ENCODE measurements at places on chromosomes 16 and 17. TPM values are rescaled to one million over a fixed set of nuclear protein-coding genes. Genes with fewer than 3 reads are reported as not detected.

Gene TERB1
- total RNA-seq = not detected

Gene CBLN1
- 0.38 TPM for total RNA-seq

Gene KRTAP9-8
- not detected for total RNA-seq

Gene KCNJ18
- not detected for total RNA-seq
